ENCODE measurements at places on chromosomes 12 and 14.
A peak's percentile ranks its signal among the peaks of the same experiment; 100 is the strongest.

GRCh38 chr14:50018201-50018932, 98.0 kb downstream of the VCPKMT start:
- peak; percentile 68 for ATAC-seq

GRCh38 chr14:57943038-57943437, 77.1 kb upstream of the SLC35F4 start:
- ATAC-seq: no peak

DNA sequence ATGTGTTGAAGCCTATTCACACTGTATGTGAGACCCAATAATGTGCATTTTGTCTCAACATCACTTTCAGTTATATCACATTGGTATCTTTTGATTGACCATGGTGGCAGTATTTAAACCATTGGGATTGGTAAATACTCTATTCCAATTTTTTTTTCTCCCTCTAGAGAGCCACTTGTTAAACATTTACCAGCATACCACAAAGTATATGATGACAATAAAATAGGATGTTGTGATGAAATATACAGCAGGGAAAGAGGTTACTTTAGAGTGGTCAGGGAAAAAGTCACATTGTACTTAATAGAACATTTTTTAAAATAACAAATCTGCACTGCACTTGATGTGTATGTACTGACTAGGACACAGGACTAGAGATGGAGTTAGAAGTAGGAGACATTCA, 5.6 kb upstream of the LIN7A start:
- no peak for ATAC-seq

DNA sequence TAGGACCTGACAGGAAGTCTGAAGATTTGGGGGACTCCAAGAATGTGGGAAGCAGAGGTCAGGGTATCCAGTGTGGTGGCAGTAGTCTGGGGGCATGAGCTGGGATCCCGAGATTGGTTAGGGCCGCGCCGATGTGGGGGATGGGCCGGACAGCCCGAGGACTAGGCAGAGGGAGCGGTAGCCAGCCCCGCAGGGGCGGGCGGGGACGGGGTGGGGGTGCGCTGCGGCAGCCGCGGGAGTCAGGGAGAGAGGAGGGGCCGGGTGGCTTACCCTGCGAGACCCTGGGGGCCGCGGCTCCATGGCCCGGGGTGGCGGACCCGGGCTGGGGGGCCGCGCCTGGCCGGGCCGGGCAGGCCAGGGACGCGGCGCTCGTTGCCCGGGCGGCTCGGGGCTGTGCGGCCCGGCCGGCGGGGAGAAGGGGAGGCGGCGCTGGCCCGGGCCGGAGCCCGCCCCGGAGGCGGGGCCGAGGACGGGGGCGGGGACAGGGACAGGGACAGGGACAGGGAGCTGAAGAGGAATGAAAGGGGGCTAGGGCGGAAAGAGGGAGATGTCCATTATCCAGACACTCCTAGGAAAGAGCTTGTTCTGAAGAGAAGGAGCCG, 5.6 kb downstream of the ZNF385A start:
- ATAC-seq: peak; percentile 86

GRCh38 chr12:57456145-57456700, 1.1 kb downstream of the INHBE start:
- ATAC-seq: no peak

- no peak for ATAC-seq
These were observed 23.4 kb upstream of the MAP3K9 start for GRCh38 chr14:70832561-70833305.

DNA sequence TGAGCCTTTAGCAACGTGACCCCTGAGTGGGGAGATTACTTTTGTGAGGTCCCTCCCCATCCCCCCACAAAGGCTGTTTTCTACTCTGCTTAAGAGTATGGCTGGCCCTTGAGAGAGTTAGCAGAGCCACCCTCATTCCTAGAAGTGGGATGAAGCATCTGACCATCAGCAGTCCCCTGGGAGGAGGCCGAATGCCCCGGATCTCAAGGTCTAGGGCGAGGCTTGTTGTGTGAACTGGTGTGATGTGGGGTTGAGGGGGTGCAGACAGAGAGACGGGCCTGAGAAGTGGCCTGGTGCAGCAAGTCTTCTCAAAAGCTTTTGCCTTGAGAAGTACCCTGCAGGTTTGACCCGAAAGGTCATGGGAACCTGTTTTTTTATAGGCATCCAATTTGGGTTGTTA, 153.0 kb upstream of the FKBP4 start:
- no peak for ATAC-seq

GRCh38 chr14:77175843-77176242, 5.8 kb upstream of the TMEM63C start:
- no peak for ATAC-seq

GRCh38 chr12:6959805-6960592, 8.8 kb downstream of the PTPN6 start:
- ATAC-seq: no peak

GRCh38 chr12:3962631-3963483, 89.7 kb upstream of the PARP11 start:
- ATAC-seq: no peak

- no peak for ATAC-seq
These were observed 71.6 kb upstream of the PSMC1 start for GRCh38 chr14:90184571-90185266.

GRCh38 chr14:27367345-27367744, 769.5 kb upstream of the NOVA1 start:
- no peak for ATAC-seq

DNA sequence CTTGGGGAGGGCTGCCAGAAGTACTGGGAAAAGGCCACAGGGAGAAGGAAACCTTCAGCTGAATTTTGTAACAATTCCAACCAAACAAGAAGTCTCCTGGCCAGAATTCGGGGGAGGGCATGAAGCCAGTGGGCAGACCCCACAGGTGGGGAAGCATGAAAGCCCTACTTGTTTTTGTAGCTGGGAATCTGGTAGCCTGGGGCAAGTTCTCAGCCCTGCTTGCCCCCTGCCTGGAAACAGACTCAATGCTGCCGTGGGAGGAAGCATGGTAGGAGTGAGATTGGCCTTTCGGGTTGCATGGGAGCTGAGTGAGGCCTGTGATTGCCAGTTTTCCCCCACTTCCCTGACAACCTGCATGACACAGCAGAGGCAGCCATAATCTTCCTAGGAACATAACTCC, 259.2 kb upstream of the RMST start:
- no peak for ATAC-seq

- ATAC-seq: no peak
These were observed 23.8 kb downstream of the GALNT9 start for GRCh38 chr12:132305560-132305966.

- ATAC-seq: peak; percentile 48
These were observed 20.1 kb upstream of the AKAP5 start for GRCh38 chr14:64444984-64445845.

- no peak for ATAC-seq
These were observed 22.3 kb downstream of the B4GALNT3 start for GRCh38 chr12:482061-482460.

- ATAC-seq: no peak
These were observed 72.8 kb downstream of the PITPNM2 start for GRCh38 chr12:123078120-123078465.

GRCh38 chr12:110310763-110311162, 29.7 kb downstream of the ATP2A2 start:
- no peak for ATAC-seq

- no peak for ATAC-seq
These were observed 157.4 kb upstream of the CNTN1 start for GRCh38 chr12:40534828-40535227.

DNA sequence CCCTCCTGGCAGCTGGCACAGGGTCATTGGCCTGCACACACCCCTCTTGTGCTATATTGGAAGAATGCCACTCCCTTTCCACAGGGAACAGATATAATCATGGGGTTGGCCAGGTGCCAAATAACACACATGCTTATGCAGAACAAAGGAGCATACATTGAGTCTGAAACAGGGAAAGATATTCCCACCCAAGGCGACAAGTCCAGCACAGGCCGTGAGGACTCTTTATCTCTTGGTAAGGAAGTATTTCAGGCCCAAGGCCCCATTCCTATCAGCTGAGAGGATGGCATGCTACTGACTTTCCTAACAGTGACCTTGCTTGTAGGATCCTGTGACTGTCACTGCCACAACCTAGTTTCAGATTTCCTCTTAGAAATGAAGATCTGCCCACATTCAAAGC, 59.0 kb upstream of the STXBP6 start:
- ATAC-seq: no peak

- ATAC-seq: no peak
These were observed 720.9 kb downstream of the FSCB start for GRCh38 chr14:43786066-43786762.

- ATAC-seq: no peak
These were observed 13.9 kb downstream of the EVL start for GRCh38 chr14:100078997-100079725.

GRCh38 chr14:19823178-19823577, 19.6 kb downstream of the OR4N2 start:
- no peak for ATAC-seq

DNA sequence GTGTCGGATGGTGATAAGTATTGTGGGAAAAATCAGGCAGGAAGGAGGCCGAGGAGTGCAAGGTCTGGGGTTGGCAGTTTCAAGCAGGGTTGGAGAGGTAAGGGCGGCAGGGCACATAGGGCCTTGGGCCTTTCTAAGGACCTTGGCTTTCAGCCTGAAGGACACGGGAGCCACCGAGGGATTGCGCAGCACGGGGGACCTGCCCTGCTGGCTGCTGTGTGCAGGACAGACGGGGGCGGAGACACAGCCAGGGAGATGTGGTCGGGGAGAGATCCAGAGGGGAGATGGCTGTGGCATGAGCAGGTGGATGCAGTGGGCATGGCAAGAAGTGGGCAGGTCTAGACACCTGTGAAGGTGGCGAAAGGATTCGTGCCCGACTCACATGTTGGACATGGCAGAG, 14.7 kb downstream of the OTUB2 start:
- ATAC-seq: no peak

GRCh38 chr12:90897986-90898385, 57.0 kb downstream of the CCER1 start:
- no peak for ATAC-seq

DNA sequence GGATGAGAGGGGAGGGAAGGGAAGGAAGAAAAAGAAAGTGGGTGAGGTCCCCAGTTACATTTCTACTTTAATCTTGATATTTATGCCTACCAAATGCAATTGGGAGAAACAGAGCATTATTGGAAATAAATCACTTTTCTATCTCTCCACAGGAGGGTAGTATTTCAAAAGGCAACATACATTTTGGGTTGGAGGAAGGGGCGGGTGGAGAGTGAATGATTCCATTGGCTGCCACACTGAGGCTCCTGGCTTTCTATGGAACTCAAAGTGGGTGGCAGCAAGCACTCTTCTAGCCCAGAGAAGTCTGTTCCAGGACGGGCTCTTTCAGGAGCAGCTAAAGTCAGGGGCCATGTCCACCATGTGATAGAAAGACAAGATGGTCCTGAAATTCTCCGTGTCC, 441.3 kb downstream of the DAD1 start:
- ATAC-seq: no peak

DNA sequence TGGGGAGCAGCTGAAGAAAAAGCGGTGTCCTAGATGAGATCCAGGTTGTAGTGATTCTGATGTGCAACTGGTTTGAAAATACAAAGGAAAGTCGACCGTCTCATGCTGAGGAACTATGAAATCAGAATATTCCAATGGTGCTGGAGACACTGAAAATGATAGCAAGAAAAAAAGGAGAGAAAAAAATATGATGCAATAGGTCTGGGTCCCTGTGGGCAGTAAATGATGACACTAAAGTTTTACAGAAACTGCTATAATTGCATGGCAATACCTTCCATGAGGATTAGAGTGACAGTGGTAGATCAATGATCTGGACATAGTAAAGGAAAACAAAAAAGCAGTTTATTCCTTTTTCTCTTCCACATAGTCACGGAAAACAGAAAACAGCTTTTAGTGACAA, 2.3 kb downstream of the PYM1 start:
- ATAC-seq: no peak

DNA sequence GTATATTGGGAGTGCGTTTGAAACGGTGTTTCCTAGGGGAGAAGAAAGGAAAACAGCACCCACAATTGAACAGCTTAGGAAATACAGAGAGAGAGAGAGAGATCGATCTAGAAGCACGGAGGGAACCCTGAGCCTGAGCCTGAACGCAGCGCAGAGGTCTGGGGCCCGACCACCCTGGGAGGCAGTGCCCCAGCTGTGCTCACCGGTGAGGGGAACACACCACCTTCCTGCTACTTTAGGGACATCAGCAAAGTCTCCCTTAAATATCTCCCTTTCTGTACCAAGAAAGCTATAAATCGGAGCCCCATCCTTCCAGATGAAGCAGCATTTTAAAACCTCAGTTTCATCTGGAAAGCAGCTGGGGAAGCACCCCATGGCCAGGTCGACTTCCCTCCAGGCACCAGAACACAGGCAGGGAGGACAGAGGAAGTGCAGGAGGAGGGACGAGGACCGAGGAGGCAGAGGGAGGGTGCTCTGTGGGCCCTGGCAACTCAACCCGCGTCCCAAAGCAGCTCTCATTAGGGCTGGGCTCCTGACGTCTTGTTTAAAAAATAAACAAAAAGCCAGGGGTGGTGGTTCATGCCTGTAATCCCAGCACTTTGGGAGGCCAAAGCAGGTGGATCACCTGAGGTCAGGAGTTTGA, 12.2 kb downstream of the RIMBP2 start:
- ATAC-seq: no peak

DNA sequence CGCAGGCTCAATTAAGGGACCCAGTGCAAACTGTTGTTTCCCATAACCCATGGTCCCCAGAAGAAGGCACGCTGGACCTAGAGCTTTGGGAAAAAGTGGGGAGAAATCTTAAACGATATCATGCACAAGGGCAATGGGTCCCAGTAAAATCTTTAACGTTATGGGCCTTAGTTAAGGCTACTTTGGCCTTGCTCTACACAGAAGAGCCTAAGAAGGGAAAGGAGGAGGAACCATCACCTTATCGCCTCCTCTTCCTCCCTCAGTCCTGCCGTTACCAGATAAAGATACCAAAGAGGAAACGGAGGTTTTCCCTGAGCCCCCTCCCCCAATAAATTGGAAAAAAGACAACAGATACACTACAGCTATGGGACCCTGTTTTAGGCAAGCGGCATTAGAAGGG, 116.9 kb downstream of the PPHLN1 start:
- no peak for ATAC-seq

DNA sequence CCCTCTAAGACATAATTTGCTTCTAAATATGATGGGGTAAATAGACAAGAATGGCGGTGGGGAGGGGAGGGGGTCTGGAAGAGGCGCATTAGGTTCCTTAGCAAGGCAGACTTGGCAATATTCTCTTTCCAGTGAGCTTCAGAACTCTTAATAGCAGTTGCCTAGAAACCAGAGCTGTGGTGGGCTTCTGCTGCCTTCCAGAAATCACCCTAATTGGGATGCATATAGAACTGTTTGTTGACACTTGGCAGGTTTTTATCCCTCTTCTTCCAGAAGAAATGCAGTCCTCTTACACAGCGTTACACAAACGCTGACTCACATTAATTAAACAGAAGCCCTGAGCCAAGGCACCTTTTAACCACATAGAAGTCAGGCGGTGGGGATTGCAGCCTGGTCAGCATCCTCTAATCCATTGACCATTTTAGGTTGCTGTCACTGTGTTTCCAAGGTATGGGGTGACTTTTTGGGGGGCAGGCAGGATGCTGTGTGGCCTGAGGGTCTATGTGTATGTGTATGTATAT, 114.1 kb downstream of the CCDC60 start:
- ATAC-seq: no peak

DNA sequence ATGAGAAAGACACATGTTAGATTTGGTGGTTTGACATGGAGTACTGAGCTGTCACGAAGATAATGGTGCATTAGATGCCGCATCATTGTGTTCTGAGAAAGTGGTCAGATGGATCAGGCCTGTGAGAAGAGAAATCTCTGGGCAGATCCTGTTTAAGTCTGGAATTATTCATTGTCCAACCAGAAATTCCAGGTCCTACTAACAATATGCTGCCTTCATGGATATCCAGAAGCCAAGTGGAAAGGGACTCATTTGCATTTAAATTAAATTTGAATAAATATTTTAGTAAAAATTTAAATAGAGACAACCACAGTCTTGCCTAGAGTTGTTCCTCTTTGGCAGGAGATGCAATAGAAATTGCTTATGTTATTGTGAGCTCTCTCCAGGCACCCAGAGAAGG, 330.5 kb upstream of the TMEM132C start:
- ATAC-seq: no peak
